ENCODE measurements at places on chromosomes 1 and 21. TPM values are rescaled to one million over a fixed set of nuclear protein-coding genes. Genes with fewer than 3 reads are reported as not detected.

DRAXIN gene
- polyA plus RNA-seq, result 0.26 TPM

TMEM51 gene
- polyA plus RNA-seq, result not detected

AGO3 gene
- polyA plus RNA-seq, result 9.0 TPM

TACSTD2 gene
- 0.06 TPM for polyA plus RNA-seq

FHAD1 gene
- polyA plus RNA-seq, result 0.03 TPM

DCST1 gene
- 0.52 TPM for polyA plus RNA-seq

DNA sequence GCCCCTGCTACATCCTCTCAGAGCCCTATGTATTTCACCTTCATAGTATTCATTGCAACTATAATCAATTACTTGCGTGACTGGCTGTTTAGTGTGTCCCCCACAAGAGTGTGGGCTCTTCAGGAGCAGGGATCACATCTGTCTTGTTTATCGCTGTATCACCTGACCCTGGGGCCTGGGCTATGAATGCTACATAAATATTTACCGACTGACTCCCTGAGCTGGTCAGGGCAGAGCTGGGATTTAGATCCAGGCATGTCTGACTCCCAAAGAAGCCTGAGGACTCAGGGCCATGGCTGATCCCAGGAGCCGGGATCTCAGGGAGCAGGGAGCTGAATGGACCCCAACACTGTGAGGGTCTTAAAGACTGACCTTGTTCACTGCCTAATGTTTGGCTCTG lies 49.7 kb downstream of the AHDC1 start:
- no peaks in the 10 kb centered on the region for H3K27me3 ChIP-seq
- no peak for DNase-seq
- H3K36me3 ChIP-seq, result peaks cover 20% of the 10 kb centered on the region
- H3K27ac ChIP-seq, result no peak overlapping the region

GRCh38 chr1:242093116-242093515 lies 94.2 kb upstream of the MAP1LC3C start:
- H3K36me3 ChIP-seq, result no peaks in the 10 kb centered on the region
- H3K27me3 ChIP-seq, result no peaks in the 10 kb centered on the region
- H3K4me1 ChIP-seq, result no peaks in the 10 kb centered on the region
- H3K4me3 ChIP-seq, result no peak overlapping the region
- no peak for DNase-seq

DNA sequence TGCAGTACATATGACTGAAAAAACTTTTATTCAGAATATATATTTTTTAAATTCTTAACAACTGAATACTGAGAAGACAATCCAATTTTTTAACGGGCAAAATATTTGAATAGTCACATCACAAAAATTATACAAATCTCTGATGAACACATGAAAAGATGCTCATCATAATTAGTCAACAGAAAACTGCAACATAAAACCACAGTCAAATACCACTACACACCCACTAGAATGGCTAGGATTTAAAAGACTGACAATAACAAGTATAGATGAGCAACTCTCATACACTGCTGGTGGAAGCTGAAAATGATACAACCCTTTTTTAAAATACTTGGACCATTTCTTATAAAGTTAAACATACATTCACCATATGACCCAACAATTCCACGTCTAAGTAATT lies 87.7 kb upstream of the TNFSF4 start:
- H3K27ac ChIP-seq, result no peak overlapping the region
- no peaks in the 10 kb centered on the region for H3K27me3 ChIP-seq

All from B cell (primary cell).